ENCODE measurements at places on chromosomes 5 and 9.

DNA sequence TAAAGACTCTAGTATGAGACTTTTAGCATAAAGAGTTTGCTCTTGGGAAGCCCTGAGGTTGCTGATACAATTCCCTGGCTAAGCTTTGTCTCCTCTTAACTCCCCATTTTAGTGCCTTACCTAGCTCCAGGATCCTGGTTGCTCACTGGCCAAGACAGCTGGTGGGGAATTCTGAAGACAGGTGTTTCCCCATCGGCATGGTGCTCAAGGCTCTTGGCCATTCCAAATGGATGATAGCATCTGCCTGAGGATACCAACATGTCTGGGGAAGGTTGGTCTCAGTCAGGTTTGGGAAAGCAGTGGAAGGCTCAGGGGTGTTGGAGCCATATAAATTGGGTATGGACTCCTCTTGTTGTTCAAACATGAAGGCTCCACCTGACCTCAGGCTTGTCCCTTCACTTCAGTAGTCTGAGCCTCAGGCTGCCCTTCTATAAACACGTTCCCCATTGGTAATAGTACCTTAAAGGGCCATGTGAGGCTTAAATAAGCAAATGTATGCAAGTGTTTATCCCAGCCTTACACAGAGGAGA is 44.5 kb upstream of the CXCL14 start:
- H3K4me3 ChIP-seq: no peak overlapping the region
- H3K27ac ChIP-seq: no peak overlapping the region
- DNase-seq: peak; percentile 4
- peaks cover 7% of the 10 kb centered on the region for H3K27me3 ChIP-seq

- H3K4me3 ChIP-seq: no peak overlapping the region
- no peak overlapping the region for H3K27ac ChIP-seq
- H3K36me3 ChIP-seq: no peaks in the 10 kb centered on the region
- H3K4me1 ChIP-seq: no peaks in the 10 kb centered on the region
- H3K27me3 ChIP-seq: peaks cover 38% of the 10 kb centered on the region
- no peak for DNase-seq
Measured at GRCh38 chr9:94222870-94223269, 36.2 kb upstream of the ZNF169 start.

GRCh38 chr9:71685988-71686387 is 82.3 kb downstream of the CEMIP2 start:
- no peaks in the 10 kb centered on the region for H3K27me3 ChIP-seq
- no peak overlapping the region for H3K4me3 ChIP-seq
- peaks cover 39% of the 10 kb centered on the region for H3K4me1 ChIP-seq
- H3K36me3 ChIP-seq: peaks cover 63% of the 10 kb centered on the region
- DNase-seq: no peak

DNA sequence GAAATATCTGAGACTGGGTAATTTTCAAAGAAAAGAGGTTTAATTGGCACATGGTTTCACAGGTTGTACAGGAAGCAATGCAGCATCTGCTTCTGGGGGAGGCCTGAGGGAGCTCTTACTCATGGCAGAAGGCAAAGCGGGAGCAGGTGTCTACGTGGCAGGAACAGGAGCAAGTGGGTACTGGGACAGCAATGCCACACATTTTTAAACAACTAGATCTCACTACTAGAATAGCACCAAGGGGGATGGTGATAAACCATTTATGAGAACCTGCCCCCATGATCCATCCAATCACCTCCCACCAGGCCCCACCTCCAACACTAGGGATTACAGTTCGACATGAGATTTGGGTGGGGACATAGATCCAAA is 47.6 kb upstream of the HOMER1 start:
- H3K4me3 ChIP-seq: no peak overlapping the region
- peaks cover 22% of the 10 kb centered on the region for H3K36me3 ChIP-seq
- H3K27me3 ChIP-seq: no peaks in the 10 kb centered on the region
- peak overlapping the region; percentile 76 for H3K27ac ChIP-seq
- peaks cover 39% of the 10 kb centered on the region for H3K4me1 ChIP-seq

- no peaks in the 10 kb centered on the region for H3K36me3 ChIP-seq
- H3K4me3 ChIP-seq: no peak overlapping the region
- no peak for DNase-seq
- H3K4me1 ChIP-seq: peaks cover 31% of the 10 kb centered on the region
- no peak overlapping the region for H3K27ac ChIP-seq
- H3K27me3 ChIP-seq: no peaks in the 10 kb centered on the region
Measured at GRCh38 chr5:72245546-72245945, 74.5 kb downstream of the MRPS27 start.
